AG08396 (cell line): ENCODE measurements at places on chromosomes 4 and X.

DNA sequence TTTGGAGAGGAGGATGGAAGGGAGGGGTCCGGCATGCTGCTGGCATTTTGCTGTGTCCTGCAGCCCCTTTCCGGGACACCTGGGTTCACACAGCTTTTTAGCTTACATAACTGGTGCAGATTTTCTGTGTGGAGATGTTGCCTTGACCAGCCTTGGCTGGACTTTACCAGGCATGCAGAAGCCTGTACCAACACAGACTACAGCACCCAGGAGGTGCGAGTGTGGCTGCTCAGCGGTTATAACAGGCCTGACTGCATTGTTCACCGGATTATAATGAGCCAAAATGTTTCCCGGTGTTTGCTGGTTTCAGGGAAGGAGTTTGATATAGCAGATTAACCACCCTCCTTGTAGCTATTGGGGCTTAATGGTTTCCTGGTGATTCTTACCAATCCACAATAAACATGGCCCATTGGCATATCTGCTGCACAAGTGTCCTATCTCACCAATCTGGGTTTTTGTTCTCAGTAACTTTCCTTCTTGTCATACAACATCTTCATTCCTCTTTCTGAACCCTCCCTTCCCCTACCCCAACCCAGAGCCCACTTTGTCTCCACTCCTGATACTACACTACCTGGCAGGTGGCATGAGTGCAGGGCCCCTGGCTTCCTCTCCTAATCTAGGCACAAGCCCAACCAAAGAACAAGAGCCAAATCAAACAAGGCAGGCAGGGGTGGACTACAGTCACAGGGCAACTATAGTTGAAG lies 3.9 kb downstream of the RPL10 start:
- DNase-seq = no peak

DNA sequence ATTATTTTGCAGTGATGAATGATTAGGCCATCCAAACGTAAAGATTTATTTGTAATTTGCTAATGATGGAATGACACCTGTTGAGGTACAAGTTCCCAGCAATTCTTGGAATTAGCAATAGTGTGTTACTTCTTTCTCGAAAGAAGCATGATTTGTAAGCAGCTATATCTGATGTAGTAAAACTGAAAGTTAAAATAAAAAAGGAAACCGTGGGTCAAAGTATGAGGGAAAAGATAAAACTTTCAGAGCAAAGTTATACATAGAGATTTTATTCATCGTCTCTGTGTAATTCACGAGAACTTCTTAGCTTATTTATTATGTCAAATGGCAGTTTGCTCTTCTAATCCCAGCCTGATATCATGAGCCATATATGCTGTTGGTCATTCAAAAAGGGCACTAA lies 59.0 kb downstream of the NFKB1 start:
- no peak for DNase-seq

DNA sequence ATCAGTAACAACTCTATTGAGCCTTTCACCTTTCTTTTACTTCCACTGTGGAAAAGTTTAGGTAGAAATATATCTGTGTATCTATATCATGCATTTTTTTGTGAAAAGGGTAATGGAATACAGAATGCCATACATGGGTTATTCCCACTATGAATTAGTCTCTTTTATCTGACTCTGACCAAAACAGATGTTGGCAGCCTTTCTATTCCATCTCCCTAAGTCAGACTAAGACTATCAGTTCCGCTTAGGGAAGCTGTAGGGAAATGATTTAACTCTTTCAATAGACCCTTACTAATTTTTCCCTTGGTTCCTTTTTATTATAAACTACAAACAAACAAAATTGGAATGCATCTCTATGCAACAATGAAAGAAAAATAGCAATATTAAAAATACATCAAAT lies 92.3 kb upstream of the LEF1 start:
- DNase-seq = no peak

GRCh38 chr4:39526765-39527295 lies 409 bp downstream of the UGDH start:
- peak; percentile 20 for DNase-seq

GRCh38 chr4:96585304-96585703 lies 745.4 kb downstream of the PDHA2 start:
- DNase-seq = no peak

DNA sequence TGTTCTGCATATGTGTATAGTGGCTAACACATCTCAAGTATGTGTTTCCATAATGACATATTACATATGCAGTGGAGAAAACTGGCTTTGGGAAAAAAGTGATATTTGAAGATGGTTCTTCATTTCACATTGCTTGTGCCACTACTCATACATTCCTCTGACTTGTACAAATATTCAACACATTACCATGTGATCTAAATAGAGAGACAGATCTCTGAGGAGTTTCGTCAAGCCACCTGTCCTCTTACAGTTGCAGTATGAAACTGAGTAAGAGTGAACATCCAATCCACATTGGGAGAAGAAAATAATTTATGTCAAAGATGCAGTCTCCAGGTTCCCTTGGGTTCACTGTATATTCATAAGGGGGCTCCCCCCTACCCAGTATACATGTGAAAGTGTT lies 123.9 kb downstream of the KDR start:
- DNase-seq = no peak

DNA sequence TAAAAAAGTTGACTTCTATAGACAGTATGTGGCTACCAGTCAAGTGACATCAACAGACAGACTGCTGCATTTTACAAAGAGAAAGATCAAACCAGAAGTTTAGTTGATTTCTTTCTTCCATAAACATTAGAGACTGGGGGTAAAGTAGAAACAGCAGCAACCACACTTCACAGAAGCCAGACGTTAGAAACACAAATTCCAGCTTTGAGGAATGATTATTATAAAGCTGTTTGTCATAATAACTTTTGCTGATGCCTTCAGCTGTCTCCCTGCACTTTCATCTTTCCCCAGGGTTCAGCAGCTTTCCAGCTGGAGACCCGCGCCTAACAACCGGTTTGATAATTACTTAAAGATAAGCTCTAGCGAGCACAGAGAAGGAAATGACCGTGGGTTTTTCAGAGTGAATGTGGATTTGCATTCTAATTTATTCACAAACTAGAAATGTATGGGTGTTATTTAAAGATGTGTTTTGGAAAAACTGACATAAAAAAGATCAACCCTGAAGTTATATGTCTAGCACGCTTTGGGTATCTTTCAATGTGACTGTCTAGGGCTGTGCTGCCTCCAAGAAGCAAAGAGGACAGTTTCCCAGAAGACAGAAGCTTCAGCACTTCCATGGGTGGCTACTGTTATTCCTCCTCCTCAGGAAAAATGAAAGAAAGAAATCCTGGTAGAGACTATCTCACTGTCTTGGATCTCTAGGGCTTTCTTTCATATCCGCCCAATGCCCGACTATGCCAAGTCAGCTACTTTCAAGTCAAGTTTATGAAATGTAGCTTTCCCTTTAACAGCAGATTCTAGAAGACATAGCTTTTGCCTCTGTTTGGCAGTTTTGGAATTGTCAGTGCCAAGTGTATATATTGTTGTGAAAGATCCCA lies 15.0 kb upstream of the ENAM start:
- DNase-seq = peak; percentile 7

DNA sequence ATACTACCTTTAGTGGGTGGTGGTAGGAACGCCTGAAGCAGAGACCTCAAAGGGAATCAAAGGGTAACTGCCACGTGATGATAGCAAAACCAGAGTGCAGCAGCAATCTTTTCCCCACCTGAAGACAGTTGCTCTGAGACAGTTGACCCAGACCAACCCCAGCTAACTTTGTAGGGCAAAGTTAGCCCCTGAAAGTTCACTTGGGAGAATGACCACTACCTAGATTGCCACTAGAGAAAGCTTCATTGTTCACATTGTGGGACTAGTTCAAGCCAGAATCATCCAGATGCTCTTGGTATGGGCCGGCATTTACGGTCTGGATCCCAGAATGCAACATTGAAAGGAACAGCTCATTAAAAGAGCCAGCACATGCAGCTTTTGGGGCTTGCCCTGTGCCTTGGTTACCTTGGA lies 4.1 kb downstream of the SEPTIN6 start:
- no peak for DNase-seq

DNA sequence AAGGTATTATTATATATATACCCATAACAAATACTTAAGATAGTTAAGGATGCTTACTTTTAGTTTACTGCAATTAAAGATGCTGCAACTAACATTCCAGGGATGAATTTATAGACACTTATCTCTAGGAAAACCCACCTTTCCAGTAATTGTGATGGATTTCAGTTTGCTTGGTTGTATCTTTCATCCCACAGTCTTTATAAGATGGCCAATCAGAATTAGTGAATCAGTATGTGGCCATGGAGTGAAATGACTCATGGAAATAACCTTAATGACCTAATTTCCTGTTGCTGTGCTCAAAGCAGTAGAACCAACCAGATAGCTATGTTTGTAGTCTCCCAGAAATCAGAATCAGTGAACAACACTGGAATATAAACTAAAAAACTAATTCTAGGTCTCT lies 26.4 kb downstream of the MOSPD2 start:
- peak; percentile 8 for DNase-seq

GRCh38 chr4:7684294-7684693 lies 249.6 kb upstream of the PSAPL1 start:
- no peak for DNase-seq

- no peak for DNase-seq
Observed at GRCh38 chr4:123462007-123462406, 65.4 kb downstream of the SPRY1 start.

- DNase-seq = no peak
Observed at GRCh38 chr4:75513526-75514130, 575 bp downstream of the RCHY1 start.

- no peak for DNase-seq
Observed at GRCh38 chr4:64777286-64777685, 368.0 kb upstream of the TECRL start.

- no peak for DNase-seq
Observed at GRCh38 chr4:138535316-138535715, 293.2 kb upstream of the SLC7A11 start.
